ENCODE measurements at places on chromosomes 2 and 18.

DNA sequence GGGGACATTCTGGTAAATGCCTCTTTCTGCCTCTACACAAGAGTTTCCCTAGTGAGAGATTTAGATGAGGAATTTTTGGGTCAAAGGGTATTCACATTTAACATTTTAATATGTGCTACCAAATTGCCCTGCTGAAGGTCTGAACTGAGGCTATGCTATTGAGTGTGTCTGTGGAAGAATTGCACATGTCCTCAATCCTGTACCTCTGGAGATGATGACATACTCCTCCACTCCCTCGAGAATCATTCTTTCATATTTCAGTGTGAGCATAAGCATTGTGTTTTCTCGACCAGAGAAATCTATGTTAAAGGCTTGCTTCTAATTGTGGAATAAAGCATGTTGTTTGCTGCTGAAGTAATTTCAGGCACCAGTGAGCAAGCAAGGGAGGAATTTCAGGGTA lies 110.5 kb downstream of the TSN start:
- no peak for DNase-seq

- no peak for DNase-seq
Measured at GRCh38 chr2:237336131-237336530, 77.8 kb downstream of the COL6A3 start.

- DNase-seq, result no peak
Measured at GRCh38 chr2:120933693-120934573, 198.3 kb downstream of the GLI2 start.

GRCh38 chr2:139162456-139162855 lies 382.3 kb upstream of the NXPH2 start:
- no peak for DNase-seq

- DNase-seq, result no peak
Measured at GRCh38 chr2:37966326-37966725, 41.2 kb downstream of the RMDN2 start.

GRCh38 chr2:102672107-102672776 lies 52.9 kb downstream of the SLC9A2 start:
- no peak for DNase-seq

- no peak for DNase-seq
Measured at GRCh38 chr2:98768384-98769113, 37.6 kb upstream of the MGAT4A start.

DNA sequence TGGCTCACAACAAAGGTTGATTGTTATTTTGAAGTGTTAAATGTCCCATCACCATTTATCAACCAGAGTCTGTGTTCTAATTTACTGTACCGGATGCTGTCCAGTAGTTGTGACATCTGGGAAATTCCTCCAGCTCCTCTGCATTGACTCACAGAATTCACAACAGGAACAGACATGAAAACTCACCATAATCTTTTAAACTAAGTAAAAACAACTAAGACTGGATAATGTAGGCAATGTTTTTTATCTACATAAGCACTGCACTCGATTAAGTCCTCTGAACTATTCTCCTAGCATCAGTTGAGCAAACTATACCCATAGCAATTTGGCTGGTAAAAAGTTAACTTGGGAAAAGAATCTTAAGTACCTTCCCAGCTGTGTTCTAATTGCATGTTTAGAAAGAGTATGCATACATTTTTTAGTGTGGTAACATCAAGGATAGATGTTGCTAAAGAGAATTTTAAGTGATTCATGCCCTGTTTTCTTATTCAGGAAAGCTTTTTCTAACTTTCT lies 42.9 kb upstream of the MYO1B start:
- no peak for DNase-seq

GRCh38 chr2:94996305-94997100 lies 29.0 kb upstream of the MAL start:
- DNase-seq, result no peak

GRCh38 chr2:197560146-197560665 lies 44.3 kb downstream of the MOB4 start:
- no peak for DNase-seq

DNA sequence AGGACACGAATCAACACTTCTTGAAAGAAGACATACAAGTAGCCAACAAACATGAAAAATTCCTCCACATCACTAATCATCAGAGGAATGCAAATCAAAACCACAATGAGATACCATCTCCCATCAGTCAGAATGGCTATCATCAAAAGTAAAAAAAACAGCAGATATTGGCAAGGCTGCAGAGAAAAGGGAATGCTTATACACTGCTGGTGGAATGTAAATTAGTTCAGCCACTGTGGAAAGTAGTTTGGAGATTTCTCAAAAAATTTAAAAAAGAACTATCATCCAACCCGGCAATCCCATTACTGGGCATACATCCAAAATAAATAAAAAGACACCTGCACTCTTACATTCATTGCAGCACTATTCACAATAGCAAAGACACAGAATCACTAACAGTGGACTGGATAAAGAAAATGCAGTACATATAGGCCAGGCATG lies 78.7 kb downstream of the GRB14 start:
- no peak for DNase-seq

GRCh38 chr18:46754188-46754587 lies 2.7 kb downstream of the ST8SIA5 start:
- no peak for DNase-seq

DNA sequence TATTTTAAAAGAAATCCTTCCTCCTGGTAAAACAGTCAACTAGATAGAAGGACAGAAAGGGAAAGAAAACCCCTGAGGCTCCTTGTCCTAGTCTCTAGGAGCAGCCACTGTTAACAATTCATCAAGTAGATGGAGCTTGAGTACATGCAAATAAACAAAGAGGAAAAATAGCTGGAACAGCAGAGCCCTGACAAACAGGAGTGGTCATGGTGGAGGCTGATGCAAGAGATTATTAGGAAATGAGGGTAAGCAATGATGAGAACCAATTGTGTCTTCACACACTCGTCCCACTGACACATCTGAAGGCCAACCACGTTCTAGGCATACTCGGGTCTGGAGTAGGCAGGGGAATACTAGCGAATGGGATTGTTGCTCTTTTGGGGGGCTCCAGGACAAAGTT lies 9.2 kb downstream of the DLGAP1 start:
- DNase-seq, result no peak

GRCh38 chr18:41871229-41872000 lies 83.6 kb upstream of the PIK3C3 start:
- DNase-seq, result no peak

GRCh38 chr2:190950566-190950991 lies 63.4 kb downstream of the STAT1 start:
- DNase-seq, result no peak

DNA sequence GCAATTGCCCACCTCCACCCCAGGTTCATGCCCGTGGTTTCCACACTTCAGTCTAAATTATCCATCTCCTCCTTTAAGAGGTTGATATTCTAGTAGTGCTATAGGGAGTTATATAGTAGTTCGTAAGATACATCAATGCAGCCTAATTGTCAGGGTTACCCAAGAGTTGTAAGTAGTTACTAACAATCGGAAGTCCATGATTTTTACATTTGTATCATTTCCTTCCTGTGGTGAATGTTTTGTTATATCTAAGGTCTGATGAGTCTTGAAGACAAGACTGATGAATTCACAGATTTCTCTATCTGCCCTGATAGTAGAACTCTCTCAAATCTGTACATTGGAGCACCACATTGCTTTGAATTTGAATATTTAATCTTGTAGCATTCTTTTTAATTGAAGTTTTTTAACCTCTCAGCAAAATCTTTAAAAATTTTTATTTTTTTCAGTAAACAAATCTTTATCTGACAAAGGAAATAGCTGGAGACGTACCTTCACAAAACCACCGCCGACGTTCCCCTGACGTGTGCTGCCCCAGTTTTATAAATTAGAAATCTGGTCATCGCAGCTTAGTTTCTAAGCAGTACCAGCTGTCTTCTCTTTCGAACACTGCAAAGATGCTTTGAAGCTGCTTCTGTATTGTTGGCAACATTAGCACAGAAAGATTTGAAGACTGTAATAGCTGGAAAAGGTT lies 264.5 kb downstream of the SOCS6 start:
- no peak for DNase-seq

GRCh38 chr2:128178650-128179460 lies 87.9 kb downstream of the UGGT1 start:
- DNase-seq, result peak; percentile 17

GRCh38 chr2:70041663-70042062 lies 45.6 kb upstream of the PCBP1 start:
- no peak for DNase-seq

GRCh38 chr2:28074137-28074536 lies 183.6 kb downstream of the BABAM2 start:
- no peak for DNase-seq

DNA sequence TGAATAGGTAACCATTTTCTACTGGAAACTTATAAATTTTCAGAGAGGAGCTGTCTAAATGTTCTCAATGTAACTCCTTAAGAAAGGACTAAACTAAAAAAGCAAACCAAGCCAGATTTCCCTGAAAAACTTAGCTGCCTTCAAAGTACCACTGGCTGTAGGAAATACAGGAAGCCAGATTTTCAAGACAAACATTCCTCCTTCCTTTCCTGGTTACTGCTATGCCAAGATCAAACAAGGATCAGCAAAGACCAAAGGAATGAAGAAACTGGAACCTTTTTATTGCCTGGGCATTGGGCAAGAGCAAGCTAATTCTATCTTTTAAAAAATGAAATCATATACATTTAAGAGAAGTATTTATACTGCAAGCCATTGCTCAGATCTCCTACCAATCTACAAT lies 212.7 kb downstream of the DYM start:
- no peak for DNase-seq

DNA sequence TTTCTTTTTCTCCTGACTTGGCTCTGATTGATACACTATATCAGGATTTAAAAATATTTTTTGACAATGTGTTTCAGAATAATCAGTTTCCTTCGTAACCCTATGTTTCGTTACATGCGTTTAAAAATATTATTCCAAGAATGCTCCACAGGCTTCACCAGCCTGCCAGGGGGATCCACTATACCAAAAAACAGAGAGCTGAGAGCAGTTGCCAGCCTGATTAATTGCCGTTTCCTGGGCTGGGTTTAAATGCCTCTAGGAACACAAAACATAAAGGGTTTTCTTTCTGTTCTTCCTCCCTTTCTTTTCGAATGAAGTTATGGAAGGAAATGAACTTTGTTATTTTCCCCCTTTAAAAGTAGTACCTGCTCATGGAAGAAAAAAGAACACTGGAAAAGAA lies 47.9 kb downstream of the LRRFIP1 start:
- DNase-seq, result no peak

DNA sequence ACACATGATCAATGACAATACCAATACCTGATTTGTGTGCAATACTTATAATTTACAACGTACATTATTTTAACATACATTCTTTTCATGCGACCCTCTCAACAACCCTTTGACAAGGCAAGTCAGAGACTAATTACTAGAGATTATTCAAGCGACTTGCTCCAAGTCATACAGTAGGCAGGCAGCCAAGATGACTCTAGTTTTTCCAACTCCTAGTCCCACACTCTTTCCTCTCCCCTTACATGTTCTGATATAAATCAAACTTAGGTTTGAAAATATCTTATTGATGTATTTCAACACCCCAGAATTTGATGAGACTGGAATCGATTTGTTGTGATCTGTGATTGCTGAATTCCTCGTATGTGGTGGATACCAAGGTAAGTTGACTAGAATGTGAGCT lies 8.0 kb upstream of the CYP27C1 start:
- no peak for DNase-seq

DNA sequence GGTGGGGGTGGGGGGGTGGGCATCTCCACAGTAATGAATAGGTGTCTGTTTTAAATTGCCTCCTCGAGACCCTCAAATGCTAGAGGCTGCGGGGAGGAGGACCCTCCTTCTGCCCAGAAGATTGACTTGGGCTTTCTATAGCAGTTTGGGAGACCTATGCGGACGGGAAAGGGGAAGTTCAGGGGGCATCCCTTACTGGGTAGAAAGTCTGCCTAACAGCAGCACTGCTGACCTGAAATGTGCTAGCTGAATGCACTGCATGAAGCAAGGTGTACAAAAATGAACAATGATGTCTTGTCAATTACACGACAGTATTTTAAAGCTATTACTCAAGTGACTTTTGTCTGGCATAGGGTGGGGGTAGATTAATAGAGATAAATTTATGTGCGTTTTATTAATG lies 2.5 kb downstream of the DCC start:
- no peak for DNase-seq

DNA sequence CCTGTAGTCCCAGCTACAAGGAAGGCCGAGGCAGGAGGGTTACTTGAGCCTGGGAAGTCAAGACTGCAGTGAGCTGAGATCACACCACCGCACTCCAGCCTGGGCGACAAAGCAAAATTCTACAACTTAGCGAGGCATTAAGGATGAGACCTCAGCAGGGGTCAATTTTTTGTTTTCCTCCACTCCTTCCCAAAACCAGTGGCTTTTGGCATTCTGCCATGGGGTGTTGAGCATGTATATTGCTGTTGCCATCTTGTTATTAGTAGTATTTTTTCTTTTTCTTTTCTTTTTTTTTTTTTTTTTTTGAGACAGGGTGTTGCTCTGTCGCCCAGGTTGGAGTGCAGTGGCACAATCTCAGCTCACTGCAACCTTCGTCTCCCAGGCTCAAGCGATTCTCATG lies 8.9 kb upstream of the GIGYF2 start:
- DNase-seq, result no peak

DNA sequence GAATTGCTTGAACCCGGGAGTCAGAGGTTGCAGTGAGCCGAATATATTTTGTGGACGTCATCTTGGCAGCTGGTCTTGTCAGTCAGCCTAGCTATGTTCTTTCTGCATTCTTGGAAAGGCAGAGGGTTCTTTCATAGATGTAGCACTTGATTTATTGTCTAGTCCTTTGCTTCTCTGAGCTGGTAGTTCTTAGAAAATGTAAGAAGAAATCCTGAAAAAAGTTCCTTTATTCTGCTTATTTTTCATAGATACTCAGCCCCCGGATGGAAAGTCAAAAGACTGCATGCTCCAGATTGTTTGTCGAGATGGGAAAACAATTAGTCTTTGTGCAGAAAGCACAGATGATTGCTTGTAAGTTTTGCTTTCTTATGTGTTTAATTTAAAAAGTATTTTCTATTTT lies 21.3 kb downstream of the PLEKHB2 start:
- no peak for DNase-seq

DNA sequence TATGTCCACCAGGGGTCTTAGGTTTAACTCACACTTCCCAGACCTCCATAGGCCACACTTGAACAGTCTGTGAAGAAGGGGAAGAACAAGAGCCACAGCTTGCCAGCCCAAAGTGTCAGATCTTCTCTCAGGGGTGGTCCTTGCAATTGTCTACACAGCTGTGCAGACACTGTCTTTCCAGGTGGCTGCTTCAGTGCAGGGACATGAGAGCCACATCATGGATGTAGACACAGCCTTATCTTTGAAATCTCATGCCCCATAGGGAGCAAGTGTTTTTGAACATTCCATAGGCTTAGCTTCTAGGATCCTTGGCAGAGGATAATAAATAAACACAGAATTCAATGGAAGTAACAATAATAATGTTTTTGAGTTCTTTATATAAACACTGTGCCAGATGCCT lies 6.7 kb downstream of the ZNF407 start:
- no peak for DNase-seq

DNA sequence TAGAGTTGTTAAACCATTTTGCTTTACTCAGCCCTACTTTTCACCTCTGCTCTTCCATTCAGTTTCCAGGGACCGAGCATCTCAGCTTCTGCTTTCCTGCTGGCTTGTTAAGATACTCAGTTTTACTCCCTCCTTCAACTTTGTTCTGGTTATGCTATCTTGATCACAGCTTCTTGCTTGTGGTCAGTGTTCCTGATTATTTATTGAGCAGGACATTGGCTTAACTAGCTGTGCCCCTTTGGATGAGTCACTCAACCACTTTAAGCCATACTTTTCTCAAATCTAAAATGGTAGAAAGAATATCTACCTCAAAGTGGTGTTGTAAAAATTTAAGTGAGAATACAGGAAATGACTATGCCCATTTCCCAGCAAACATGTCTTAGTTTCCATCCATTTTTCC lies 124.0 kb downstream of the KYNU start:
- DNase-seq, result no peak

GRCh38 chr2:238302087-238302486 lies 13.7 kb upstream of the PER2 start:
- DNase-seq, result no peak
